ENCODE measurements at places on chromosomes 6 and 20. TPM values are rescaled to one million over a fixed set of nuclear protein-coding genes. Genes with fewer than 3 reads are reported as not detected.

- no peak for DNase-seq
Observed at GRCh38 chr6:21522797-21523456, 70.6 kb upstream of the SOX4 start.

- no peak for DNase-seq
Observed at GRCh38 chr20:19137641-19138040, 74.8 kb upstream of the SLC24A3 start.

DNA sequence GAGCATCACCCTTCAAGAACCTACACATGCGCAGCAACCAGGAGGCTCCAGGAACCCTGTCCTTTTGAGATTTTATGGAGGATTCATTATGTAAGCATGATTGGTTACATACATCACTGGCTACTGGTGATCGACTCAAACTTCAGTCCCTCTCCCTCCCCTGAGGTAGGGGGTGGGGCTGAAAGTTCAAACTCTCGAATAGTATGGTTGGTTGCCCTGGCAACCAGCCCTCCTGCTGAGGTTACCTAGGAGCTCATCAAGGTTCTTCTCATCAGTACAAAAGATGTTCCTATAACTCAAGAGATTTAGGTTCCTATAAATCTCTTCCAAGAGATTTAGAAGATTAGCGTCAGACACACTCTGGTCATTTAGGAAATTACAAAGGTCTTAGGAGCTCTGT lies 21.9 kb upstream of the ZSCAN9 start:
- DNase-seq: no peak

DNA sequence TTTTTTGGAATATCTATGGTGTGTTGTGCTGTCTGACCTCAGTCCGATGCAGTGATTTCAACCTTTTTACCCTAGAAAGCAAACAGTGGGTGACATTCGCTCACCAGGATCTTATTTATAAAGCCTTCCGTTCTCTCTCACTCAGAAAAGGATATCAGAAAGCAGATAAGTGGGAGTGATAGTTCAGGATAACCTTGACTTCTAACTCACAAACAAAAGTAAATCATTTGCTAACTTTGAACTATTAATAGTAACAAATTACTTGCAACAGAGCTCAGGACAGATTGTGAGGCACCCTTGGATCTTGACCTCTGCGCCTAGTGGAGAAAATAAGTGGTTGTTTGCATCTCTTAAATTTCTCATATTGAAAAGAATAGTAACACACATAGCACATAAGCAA lies 637.1 kb upstream of the CITED2 start:
- no peak for DNase-seq

Gene DDX27
- 66.3 TPM for total RNA-seq

- peak; percentile 58 for DNase-seq
Observed at GRCh38 chr6:75855052-75855451, 106.0 kb downstream of the MYO6 start.

DNA sequence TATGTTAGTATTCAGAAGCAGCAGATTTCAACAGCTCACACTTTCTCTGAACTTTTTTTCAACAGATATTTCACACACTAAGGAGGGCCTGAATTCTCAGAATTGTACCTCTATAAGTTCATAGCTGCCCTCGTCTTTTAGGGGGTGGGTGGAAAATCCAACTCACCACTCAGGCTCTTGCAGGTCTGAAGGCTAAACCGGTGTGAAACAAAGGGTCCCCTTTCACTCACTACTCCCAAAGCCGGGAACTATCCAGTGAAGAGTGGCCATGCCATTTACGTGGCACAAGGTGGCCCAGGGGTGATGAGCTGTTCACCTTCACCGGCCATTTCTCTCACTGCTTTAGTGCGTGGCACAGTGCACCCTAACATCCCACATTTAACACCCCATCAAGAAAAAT lies 24.2 kb downstream of the TBC1D7 start:
- no peak for DNase-seq

Gene BPIFA1
- total RNA-seq: not detected

DNA sequence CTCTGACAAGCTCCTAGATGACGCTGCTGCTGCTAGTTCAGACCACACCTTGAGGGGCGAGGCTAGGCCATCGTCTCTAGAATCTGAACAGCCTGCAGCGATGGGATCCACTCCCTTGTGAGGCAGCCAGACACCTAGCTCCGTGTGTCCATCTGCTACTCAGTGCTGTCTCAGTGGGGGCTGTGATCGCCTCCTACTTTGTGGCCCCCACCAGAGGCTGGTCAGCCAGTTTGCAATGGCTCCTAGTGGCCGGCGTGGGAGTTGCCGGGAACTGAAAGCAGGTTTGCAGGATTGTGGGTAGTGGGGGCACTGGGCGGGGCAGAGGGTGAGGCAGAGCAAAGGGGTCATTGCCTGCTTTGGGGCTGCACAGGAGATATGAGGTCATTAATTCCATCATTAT lies 2.8 kb downstream of the CCN5 start:
- DNase-seq: no peak

- peak; percentile 13 for DNase-seq
Observed at GRCh38 chr6:82686719-82687118, 323.1 kb downstream of the TPBG start.

Gene PSMA7
- total RNA-seq: 878 TPM

DNA sequence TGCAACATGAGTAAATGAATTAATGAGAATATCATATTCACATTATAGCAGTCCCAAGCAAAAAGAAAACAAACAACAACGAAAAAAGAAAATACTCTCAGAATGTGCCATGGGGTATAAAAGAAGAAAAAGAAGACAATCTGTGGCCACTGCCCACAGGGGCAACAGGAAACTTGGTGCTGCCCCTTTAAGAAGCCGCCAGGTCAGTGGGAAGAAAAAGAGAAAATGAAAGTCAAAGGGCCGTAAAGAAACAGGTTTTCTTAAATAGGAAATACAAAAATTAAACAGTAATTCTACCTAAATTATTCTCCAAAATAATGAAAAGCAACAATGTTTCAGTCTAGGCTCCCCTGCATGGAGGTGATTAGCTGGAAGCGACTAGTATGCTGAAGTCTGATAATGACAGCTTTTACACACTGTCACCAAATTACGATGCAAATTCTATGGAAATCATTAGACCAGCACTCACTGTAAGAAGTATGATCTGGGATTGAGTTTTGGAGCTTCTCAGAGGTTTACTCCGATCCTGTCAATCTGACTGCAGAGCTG lies 23.6 kb downstream of the GMDS start:
- DNase-seq: peak; percentile 16

- no peak for DNase-seq
Observed at GRCh38 chr6:29827579-29828470, at the start of gene HLA-G. TSS of gene HLA-G (plus strand) at chr6:29827825. CDS start at chr6:29827845, 20 bp downstream.

- no peak for DNase-seq
Observed at GRCh38 chr20:63128367-63128766, 87.6 kb downstream of the YTHDF1 start.

DNA sequence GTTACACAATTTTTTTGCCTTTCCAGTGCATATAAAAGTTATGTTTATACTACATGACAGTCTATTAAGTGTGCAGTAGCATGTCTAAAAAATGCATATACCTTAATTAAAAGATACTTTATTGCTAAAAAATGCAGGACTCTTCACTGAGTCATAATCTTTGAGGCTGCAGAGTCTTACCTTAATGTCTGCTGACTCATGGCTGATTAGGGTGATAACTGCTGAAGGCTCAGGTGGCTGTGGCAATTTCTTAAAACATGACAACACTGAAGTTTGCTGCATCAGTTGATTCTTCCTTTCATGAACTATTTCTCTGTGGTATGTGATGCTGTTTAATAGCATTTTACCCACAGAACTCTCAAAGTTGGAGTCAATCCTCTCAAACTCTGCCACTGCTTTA lies 19.1 kb downstream of the ZSCAN23 start:
- DNase-seq: no peak

Gene SLC22A7
- total RNA-seq: not detected

GRCh38 chr6:133128191-133128590 lies 113.0 kb upstream of the EYA4 start:
- no peak for DNase-seq

GRCh38 chr6:170034294-170034693 lies 256.6 kb downstream of the DLL1 start:
- no peak for DNase-seq

GRCh38 chr20:13119583-13119982 lies 101.5 kb upstream of the ISM1 start:
- peak; percentile 70 for DNase-seq

DNA sequence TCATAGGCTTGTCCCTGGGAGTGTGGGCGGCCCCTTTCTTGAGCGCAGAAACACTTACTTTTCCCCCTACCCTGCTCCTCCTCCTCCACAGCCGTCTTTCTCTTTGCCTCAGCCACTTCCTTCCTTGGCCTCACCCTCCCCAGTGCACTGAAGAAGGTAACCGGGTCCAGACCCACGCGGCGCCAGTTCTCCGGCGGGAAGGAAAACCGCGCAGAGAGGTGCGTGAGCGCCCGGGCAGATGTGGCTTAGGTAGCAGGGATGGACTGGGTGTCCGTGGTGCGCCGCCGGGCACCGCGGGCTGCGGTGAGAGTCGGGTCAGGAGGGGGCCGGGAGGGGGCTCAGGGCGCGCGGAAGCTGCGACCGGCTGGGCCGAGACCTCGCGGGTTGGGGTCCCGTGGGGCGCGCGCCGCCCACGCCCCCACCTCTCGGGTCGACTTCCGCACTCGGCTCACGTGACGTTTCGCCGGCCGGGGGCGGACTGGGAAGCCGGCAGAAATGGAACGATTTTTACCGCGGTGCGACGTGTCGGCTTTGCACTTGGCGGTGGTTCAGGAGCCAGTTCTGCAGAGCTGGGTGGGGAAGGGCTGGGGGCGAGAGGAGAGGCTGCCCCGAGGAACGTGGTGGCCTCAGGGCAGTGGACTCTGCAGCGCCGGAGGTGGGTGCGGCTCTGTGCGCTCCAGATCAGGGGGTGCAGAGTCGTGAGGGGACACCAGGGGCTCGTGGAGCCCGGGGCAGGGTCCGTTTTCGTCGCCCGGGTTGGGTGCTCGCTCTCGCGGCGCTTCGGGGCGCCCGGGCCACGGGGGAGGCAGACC lies at the start of gene ABRACL:
ABRACL (plus strand) TSS at position 88 of the 812 bp plus-strand sequence. CDS start 5,416 bp downstream, outside the sequence.
- peak; percentile 56 for DNase-seq

Gene TMEM14A
- 117 TPM for total RNA-seq

- no peak for DNase-seq
Observed at GRCh38 chr20:60632391-60633262, 619.4 kb upstream of the CDH4 start.

DNA sequence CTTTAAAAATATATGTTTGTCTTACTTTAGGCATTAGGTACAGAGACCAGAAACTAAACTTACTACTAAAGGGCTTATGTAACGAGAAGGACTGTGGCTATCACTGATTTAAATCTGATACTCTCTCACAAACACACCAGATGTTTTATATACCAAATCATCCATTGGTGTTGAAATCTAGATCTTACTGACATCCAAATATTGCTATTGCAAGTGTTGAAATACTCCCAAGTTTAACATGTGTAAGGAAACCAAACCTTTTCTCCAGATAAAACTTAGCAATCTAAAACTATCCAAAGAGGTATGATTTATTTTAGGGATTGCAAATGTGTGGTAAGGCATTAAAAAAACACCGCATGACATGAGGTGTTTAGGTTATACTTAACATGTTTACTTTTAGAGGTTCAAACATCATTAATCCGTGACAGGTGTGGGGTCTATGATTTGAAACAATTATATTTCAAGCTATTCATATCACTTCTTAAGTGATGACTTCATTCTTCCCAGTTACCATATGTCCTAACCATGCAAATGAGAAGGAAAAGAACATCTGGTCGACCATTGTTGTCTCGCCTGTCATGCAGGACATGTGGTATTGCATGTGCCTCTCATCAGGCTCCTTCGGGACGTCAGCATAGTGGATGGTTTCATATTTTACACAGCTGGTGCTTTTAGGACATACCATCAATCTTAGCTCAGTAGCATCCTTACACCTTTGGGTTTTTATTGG lies 168.3 kb upstream of the SPACA1 start:
- DNase-seq: no peak

Gene CRISP3
- not detected for total RNA-seq

- DNase-seq: peak; percentile 56
Observed at GRCh38 chr6:79277109-79277508, 42.6 kb upstream of the HMGN3 start.

Measured in RPMI7951 (cell line).